RCC 7860 (cell line): ENCODE measurements at places on chromosomes 5 and 9.

- no peak for DNase-seq
Measured at GRCh38 chr5:135105105-135105484, 71.1 kb upstream of the PITX1 start.

- DNase-seq = no peak
Measured at GRCh38 chr5:160291467-160291866, 20.9 kb downstream of the CCNJL start.

- DNase-seq = no peak
Measured at GRCh38 chr5:119412279-119413227, 39.7 kb upstream of the HSD17B4 start.

DNA sequence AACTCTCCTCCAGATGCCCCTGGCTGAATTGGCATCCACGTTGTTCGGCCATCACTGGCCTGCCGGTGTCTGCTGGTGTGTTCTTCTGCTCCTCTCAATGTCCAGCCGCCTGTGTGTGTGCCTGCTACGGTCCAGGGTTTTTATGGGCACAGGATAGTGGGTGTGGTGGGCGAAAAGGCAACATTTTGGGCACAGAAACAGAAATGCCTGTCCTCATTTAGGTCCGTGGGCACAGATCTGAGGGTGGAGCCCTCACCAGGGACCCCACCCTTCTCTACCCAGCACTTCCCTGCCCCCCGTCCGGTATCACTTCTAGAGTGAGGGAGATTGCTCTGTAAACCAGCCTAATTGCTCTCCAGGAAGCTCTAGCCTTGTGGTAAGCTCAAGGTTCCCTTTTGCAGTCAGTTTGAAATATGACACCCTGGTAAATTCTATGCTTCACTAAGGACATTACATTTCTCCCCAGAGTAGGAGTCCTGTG lies 410.1 kb downstream of the MAT2B start:
- no peak for DNase-seq

- DNase-seq = no peak
Measured at GRCh38 chr9:86795823-86796553, 151.3 kb downstream of the GAS1 start.

DNA sequence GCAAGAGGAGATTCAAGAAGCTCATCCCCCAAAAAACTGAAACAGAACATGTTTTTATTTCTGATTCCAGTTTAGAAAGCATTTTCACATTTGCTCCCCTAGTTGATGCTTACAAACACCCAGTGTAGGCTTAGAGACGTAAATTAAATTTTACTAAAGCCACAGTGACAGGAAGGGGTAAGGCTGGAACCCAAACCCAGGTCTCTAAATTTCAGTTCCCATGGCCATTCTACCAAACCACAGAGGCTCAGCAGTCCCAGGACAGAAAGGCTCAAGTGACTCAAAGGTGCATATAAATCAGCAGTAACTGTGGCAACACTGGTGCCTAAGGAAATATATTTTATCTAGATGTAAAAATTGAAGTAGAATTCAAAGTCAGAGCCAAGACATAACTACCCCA lies 128.7 kb downstream of the CEP120 start:
- no peak for DNase-seq

GRCh38 chr5:167902298-167902697 lies 389.1 kb upstream of the WWC1 start:
- peak; percentile 12 for DNase-seq
